GM19239 (cell line): ENCODE measurements at places on chromosomes 12 and 14.

DNA sequence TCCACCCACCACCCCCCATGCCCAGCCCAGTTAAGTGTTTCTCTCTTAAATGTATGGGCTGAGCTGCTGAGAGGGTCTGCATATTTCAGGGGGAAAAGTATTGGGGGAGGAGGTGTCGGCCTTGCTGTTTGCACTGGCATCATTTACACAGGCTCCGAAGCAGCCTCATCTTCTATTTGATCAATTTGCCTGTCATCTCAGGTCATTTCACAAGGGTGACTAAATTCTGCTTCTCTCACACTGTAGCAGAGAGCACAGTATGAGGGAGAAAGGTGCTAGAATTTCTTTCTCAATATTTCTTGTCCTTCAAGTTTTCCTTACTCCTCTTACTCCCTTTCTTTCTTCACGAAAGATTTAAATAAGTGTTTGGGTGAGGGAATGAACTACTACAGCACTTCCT is 135.9 kb downstream of the AACS start:
- DNase-seq = no peak

GRCh38 chr12:111826992-111827391 is 15.0 kb upstream of the MAPKAPK5 start:
- no peak for DNase-seq

GRCh38 chr12:49903700-49904423 is at the start of gene FAIM2:
Gene FAIM2 (minus strand): TSS chr12:49903900. CDS start chr12:49903792, 108 bp downstream.
- no peak for DNase-seq

DNA sequence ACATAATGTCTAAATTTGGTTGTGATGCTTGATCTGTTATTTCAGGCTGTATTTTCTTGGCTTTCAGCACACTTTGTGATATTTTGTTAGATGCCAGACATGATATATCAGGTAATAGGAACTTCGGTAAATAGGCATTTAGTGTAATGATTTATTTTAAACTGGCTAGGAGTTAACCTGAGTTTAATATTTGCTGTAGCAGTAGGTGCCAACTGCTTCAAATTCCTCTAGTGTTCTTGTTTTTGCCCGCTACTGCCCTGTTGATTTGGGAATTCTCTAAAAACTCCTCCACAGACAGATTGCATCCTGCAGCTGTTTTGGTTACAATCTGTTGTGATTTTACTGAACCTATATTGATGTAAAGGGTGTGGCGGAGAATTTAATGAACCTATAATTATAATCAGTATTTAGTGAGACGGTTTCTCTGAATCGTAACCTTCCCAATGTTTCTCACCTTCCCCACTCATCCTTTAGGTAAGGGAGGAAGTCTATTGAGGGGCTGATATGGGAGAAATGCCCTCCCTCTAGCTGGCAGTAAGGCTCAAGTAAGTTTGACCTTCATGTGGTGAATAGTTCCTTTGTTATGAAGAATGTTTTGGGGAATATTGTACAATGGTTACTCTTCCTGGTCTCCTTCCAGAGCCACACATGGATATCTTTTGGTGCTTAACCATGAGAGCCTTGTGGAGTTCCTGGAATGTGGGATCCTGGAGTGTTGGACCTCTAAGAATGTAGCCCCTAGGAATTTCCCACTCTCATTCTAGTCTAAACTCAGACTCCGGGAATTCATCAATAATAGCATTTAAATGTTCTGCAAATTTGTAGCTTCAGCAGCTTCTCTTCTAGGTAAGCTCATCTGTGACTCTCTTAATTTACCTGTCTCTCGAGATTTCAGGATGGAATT is 634.1 kb downstream of the FSCB start:
- DNase-seq = no peak

DNA sequence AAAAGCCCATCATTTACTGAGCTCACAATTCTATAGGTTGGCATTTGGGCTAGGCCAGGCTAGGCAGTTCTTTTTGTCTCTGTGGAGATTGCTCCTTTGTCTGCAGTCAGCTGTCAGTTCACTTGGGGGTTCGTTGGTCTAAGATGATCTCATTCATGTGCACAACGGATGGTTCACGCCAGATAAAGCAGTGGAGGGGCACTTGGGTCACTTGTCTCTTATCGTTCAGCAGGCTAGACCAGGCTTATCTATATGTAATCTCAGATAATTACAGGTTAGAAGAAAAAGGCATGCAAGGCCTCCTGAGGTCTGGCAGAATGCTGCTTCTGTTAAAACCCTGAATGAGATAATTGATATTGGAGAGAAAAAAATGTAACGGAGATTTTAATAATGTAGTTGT is 119.0 kb upstream of the ATP2B1 start:
- no peak for DNase-seq

- DNase-seq = no peak
Measured at GRCh38 chr14:31257244-31257553, 49.6 kb upstream of the HECTD1 start.

- DNase-seq = no peak
Measured at GRCh38 chr14:106309423-106309822, 783.0 kb downstream of the TMEM121 start.

DNA sequence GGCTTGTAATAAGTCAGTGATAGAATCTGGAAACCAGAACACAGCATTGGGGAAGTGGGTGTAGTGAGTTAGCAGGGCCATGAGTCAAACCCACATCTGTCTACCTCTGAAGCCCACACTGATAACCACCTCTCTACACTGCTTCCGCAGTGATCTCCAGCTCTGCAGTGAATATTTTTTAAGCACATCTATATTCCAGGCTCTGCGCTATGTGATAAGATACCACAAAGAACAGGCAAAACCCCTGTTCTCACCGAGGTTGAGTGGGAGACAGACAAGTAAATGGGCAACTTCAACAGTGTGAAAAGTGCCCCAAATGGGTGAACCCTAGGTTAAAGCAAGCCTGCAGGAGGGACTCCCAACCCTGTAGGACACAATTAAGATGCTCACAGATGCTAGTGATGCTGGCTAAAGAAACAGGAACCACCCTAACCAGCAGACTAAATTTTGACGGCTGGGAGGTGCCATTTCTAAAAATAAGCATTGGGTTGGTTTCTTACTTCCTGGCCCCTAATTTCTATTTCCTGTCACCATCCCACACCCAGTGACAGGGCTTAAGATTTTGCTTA is 375.0 kb downstream of the DPF3 start:
- DNase-seq = peak; percentile 43

GRCh38 chr14:103225476-103225875 is 102.2 kb downstream of the TNFAIP2 start:
- DNase-seq = no peak

DNA sequence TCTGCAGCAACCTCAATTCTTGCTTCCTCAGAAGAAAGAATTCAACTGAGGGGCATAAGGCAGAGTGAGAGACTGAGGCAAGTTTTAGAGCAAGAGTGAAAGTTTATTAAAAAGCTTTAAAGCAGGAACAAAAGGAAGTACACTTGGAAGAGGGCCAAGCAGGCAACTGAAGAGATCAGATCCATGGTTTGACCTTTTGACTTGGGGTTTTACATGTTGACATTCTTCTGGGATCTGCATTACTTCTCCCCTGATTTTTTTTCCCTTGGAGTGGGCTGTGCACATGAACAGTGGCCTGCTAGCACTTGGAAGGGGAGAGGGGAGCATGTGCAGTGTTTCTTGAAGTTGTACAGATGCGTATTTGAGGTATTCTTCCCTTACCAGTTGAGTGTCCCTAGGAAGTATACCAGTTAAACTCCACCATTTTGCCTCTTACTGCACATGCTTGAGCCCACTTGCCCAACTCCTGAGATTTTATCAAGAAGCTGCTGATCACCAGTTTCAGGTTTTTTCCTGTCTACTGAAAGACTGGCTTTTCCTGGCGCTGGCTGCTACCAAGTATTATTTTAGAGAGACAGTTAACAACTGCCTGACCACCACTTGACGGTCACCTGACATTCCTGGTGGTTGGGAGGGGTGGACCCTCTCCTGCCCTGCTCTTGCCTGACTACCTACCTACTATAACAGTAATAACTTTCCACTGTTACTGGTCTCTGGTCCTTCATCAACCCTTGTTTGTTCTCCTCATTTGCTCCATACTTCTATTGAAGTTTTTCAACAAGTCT is 26.0 kb upstream of the TMTC2 start:
- DNase-seq = no peak
